ENCODE measurements at places on chromosomes 5 and 9.

GRCh38 chr5:149267241-149267973 is 4.3 kb upstream of the AFAP1L1 start:
- no peak for DNase-seq

GRCh38 chr5:145743396-145744061 is 91.6 kb downstream of the PRELID2 start:
- DNase-seq = no peak

DNA sequence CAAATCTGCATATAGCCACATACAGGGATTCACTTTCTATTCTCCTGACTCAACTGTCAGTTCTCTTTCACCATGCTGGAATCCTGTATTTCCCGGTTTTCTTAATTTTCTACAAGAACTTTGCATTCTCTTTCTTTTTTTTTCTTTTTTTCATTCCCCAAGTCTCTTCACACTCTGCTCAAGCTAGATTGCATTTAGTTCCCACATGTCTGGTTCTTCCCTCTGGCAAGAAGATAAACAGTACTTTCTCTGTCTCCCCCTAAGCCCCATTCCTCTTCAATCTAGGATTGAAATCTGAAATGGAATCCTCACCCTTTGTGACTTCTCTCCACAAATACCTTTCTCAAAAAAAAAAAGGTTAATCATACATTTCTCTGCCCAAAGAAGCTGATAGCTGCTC is 64.2 kb upstream of the SLC12A2 start:
- DNase-seq = no peak

GRCh38 chr5:178145965-178146820 is 7.5 kb downstream of the NHP2 start:
- DNase-seq = peak; percentile 74

GRCh38 chr5:137995077-137995748 is 37.7 kb downstream of the FAM13B start:
- DNase-seq = no peak

DNA sequence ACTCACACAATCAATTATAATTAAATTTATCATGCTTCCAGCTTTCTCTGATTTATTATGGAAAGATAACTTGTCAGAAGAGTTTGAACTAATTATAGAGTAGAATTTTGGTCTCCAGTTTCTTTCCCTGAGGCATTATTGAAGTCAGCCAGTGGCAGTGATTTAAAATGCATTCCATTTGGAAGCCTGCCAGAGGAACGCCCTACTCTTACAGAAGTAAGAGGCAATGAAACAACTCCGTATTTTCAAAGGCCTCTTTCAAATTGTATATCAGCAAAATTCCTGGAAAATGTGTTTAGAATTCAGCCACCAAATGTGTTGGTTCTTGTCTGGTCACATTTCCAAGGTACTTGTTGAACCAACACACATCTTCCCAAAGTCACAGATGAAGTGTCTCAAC is 640.9 kb downstream of the SEMA5A start:
- DNase-seq = no peak

DNA sequence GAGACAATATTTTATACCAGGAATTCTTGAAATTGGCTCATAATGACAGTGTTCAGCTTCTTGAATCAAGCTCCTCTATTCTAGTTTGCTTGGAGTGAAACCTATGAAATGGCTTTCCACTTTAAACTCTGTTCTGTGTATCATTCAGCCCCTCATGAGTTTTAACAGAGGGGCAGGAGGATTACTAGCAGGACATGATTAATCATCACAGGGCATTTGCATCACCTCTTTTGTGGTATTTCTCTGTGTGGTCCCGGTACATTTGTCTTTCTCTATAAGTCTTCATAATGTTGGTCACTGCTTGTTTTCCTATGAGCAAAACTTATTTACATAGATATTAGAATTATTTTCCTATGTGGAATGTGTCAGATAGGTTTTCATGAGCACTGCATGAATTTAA is 21.2 kb downstream of the CAST start:
- no peak for DNase-seq

- DNase-seq = no peak
Observed at GRCh38 chr5:17477573-17478265, 20.3 kb upstream of the TAF11L2 start.

- DNase-seq = no peak
Observed at GRCh38 chr5:41832430-41832829, 37.8 kb downstream of the OXCT1 start.

- no peak for DNase-seq
Observed at GRCh38 chr5:125115195-125115525, 368.7 kb upstream of the ZNF608 start.

DNA sequence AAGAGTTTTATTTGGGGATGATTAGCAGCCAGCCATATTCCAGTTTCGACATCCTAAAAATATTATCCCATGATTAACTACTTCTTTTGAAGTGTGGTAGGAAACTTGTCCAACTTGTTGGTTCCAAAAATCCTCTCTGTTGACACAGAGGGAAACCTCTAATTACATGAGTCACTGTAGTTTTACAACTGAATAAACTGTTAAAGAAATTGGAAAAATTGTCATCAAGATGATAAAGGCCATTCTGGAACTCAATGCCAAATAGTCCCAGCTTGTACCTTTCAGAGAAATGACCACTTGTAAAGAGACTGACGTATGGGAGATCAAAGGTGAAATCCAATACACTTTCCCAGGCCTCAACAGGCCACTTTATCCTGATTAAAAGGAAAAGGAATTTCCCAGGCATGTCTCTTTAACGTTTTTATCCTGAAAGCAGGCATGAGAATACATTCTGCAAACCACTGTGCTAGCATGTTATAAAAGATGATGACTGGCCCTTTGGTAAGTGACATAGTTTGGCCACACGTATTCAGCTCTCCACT is 261.6 kb downstream of the GLIS3 start:
- DNase-seq = no peak

DNA sequence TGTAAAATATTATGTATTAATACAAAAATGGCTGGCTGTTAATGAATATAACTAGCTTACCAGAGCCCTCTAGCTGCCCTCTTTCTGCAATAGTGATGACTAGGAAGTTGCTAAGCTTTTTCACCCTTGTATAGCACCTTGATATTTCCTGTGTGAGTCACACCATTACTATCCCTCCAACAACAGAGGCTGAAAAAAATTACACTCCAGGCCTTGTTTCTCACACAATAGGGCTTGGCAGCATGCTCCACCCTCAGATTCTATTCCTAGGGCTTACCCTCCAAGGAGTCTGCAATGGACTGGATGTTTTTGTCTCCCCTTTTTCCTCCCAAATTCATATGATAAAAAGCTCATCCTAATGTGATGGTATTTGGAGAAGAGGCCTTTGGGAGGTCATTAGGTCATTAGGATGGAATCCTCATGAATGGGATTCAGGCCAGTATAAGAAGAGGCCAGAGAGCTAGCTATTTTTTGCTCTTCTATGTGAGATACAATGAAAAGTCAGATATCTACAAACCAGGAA is 184.6 kb upstream of the MAP1B start:
- DNase-seq = no peak

GRCh38 chr5:124157320-124157719 is 589.1 kb downstream of the ZNF608 start:
- DNase-seq = no peak

- no peak for DNase-seq
Observed at GRCh38 chr5:139402561-139403158, 1.2 kb downstream of the SPATA24 start.

GRCh38 chr9:121380846-121381245 is 10.8 kb upstream of the STOM start:
- DNase-seq = no peak

DNA sequence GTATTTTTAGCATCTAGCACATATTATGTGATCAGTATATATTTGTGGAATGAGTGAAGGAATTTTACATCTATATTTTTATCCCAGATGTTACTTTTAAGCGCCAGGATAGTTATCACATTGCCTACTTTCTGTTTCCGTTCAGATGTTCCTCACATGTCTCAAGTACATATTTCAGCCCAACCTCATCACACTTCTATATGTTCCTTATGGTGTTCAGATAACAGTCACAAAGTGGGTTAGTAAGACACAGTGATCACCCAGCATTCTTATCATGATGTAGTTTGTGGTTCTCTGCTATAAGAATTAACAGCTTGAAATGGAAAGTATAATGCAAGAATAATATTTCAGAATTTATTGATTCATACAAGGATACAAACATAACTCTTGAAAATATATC is 170.0 kb upstream of the RASA1 start:
- no peak for DNase-seq

GRCh38 chr5:124816381-124816780 is 69.9 kb upstream of the ZNF608 start:
- DNase-seq = no peak

- DNase-seq = no peak
Observed at GRCh38 chr9:110655754-110656641, 12.6 kb upstream of the MUSK start.

GRCh38 chr5:30001826-30002225 is 1191.7 kb upstream of the CDH6 start:
- DNase-seq = no peak

- DNase-seq = no peak
Observed at GRCh38 chr9:29625292-29625731, 2052.0 kb upstream of the C9orf72 start.

DNA sequence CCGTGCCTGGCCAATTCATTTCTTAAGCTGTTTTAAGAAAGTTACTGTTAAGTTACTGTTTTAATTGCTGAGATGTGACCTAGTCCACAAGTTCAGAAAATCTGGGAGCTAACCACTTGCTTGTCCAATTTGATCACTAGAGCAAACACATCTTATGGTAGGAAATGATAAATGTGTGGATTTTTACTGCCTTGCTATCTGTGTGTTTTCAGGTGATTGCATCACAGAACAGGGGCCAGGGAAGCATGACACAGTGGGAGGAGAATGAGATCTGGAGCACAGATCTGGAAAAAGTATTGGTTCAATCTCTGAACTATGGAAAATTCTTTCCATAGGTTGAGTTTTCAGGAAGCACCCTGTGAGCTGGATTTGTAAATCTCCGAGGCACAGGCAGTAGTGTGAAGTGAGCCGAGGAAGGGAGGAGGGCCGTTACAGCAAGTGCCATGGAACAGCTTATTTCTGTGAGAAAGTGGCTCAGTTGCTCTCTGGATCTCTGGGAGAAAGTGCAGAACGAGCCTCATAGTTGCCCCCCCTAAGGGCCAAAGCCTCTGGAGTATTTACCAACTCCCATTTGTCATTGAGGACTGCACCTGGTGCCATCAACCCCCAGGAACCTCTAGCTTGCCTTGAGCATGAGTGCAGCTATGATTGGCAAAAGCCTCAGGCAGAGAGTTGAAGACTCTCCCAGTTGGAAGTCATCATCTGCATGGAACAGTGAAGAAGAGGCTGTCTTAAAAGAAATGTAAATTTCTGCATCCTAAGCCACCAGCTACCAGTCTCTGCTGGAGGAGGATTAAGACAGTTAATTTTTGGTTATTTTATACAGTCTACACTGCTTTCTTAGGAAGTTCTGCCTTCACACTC is 161.8 kb upstream of the CLINT1 start:
- no peak for DNase-seq

- DNase-seq = no peak
Observed at GRCh38 chr5:93584596-93585040, 1.6 kb downstream of the NR2F1 start.

DNA sequence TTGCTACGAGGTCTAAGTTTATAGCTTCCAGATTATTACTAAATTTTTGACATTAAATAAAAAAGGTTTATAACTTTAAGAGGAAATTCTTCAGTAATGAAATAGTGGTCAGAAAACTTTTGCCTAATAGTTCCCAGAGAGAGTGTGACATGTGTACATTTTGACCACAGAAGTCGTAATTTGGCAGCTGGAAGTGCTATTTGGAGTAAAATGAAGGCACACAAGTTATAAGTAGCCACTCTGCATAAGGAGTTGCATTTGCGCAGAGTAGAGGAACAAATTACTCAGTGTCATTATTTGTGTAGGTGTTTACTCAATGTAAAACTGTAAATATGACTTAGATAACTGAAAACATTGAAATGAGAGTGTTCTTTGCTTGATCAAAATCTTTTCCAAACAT is 408.4 kb downstream of the CCDC171 start:
- no peak for DNase-seq

DNA sequence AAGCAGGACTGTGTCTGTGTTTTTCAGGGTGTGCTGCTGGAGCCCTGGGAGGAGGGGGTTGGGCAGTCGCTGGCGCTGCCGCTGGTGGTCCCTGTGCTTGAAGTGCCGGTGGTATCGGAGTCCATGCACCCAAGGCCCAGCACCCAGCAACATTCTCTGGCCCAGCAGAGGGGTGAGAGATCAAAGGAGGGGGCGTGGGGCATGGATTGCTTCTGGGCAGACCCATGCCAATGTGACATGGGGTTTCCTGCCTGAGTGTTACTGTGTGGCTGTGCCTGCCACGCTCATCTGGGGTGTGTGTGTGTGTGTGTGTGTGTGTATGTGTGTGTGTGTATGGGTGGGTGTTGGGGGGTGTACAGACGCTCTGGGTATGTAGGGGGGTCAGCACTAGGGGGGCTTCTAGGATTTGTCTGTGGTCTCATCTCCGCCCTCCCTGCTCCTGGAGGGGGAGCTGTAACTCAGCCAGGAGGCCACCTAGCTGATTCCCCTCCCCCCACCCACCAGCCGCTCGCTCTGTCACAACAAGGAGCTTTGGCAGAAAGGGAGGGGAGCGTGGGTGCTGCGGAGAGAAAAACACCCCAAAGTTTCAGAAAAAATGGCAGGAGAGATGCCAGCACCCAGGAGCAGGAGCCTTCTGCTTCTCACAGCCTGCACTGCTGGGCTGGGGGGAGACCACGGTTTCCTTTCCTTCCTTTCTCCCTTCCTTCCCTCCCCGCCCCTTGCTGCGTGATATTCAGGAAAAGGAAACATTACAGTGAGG is 35.9 kb upstream of the HSPA9 start:
- peak; percentile 3 for DNase-seq

- DNase-seq = no peak
Observed at GRCh38 chr5:17343675-17344074, 126.2 kb downstream of the BASP1 start.

GRCh38 chr5:174609116-174609515 is 115.3 kb upstream of the MSX2 start:
- no peak for DNase-seq

DNA sequence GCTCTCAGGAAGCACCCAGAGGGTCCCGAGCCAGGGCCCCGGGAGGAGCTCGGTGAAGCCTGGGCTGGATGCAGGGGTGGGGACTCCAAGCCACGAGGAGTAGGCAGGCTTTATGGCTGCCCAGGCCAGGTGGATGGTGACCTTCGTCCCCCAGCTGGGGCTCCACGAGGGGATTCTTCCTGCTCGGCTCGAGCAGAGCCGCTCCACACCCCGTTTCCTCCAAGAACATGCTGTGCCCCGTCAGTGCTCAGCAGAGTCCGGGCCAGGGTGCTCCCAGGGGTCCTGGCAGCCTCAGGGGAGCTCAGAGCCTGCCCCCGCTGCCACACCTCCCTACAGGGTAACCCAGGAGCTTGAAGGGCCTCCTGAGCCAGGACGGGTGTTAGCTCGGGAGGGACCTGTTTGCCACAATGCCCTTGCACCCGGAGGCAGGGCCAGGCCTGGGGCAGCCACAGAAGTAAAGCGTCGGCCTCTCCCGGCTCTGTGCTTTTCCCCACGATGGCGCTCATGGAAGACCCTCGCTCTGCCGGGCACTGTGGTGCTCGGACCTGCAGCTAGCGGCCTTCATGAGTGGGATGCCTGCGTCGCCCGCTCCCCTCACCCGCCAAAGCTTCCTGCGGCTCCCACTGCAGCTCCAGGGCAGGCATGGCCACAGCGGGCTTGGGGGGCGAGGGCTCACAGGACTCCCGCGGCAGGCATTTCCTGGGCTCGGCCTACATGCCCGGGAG is 86.8 kb downstream of the KCNT1 start:
- DNase-seq = no peak

- no peak for DNase-seq
Observed at GRCh38 chr9:89046832-89047231, 55.6 kb downstream of the S1PR3 start.

- DNase-seq = no peak
Observed at GRCh38 chr5:93512799-93513198, 68.2 kb downstream of the NR2F1-AS1 start.

GRCh38 chr9:99309141-99309939 is 87.3 kb downstream of the SEC61B start:
- DNase-seq = no peak
